Right atrium auricular region (tissue), 2 donors: ENCODE measurements at places on chromosomes 5 and 9. TPM values are rescaled to one million over a fixed set of nuclear protein-coding genes. Genes with fewer than 3 reads are reported as not detected.

UGT3A1 gene
- not detected for total RNA-seq

DNA sequence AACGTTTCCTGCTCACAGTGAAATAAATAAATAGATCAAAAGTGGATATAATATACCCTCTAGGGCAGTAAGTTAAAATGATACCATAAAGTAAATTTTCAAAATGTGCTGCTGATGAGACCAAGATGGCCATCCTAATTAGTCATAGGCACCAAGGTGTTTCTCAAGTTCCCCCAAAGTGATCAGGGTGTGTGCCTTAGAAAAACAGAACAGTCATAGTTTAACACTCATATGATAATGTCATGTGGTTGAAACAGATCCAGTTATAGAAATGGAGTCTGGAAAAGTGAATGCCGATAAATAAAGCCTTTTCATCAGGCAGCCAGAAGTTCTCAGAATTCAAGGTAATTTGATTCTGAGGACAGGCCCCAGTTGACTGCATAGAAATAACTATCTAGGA, 161.5 kb upstream of the CDKN2B start:
- no peak overlapping the region for H3K27ac ChIP-seq
- no peak overlapping the region for H3K4me3 ChIP-seq
- H3K36me3 ChIP-seq, result no peaks in the 10 kb centered on the region
- no peaks in the 10 kb centered on the region for H3K27me3 ChIP-seq
- no peak for DNase-seq

DNA sequence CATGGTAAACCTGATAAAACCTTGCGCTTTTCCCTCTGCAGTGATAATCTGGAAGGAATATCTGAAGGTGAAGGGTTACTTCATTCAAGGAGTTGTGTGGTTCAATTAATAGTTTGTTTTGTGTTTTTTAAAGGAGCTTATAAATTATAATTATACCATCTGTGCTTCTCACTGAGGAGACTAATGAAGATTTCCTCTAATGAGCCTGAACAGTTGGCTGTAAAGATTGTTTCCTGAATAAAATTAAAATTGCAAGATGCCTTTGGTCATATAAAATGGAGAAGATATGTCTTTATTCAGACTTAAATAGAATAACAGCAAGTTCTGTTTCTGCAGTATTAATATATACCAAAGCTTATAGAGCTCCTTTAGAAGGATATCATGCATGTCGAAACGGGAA, 59.9 kb downstream of the GAPVD1 start:
- H3K36me3 ChIP-seq, result peaks cover 83% of the 10 kb centered on the region
- H3K27ac ChIP-seq, result no peak overlapping the region
- H3K27me3 ChIP-seq, result no peaks in the 10 kb centered on the region
- H3K4me3 ChIP-seq, result no peak overlapping the region
- no peak for DNase-seq

DNA sequence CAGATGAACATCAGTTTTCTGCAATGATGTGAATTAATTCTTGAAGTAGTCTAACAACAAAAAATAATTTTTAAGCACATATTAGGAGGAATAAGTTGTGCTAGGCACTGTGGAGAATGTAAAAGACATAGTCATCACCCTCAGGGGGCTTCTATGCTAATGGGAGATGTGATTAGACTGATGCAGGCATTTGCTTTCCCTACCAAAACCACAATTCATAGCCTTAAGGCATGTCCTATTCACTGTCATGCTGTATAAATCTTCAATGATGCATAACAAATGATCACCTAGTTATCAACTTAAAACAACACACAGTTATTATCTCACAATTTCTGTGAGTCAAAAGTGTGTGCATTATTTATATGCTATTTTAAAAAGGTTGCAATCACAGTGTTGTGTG, 422.6 kb downstream of the MAN2A1 start:
- H3K4me3 ChIP-seq, result no peak overlapping the region
- no peaks in the 10 kb centered on the region for H3K36me3 ChIP-seq

- no peak overlapping the region for H3K27ac ChIP-seq
- DNase-seq, result peak; percentile 77
- no peak overlapping the region for H3K4me3 ChIP-seq
- no peaks in the 10 kb centered on the region for H3K36me3 ChIP-seq
These were observed 115.4 kb downstream of the LHX2 start for GRCh38 chr9:124126648-124127646.

CD72 gene
- total RNA-seq, result 1.3 TPM

GRCh38 chr9:21931428-21931827, 62.8 kb downstream of the CDKN2A start:
- H3K36me3 ChIP-seq, result no peaks in the 10 kb centered on the region
- no peak overlapping the region for H3K27ac ChIP-seq
- H3K4me1 ChIP-seq, result no peaks in the 10 kb centered on the region
- H3K27me3 ChIP-seq, result no peaks in the 10 kb centered on the region
- no peak for DNase-seq

- no peak overlapping the region for H3K4me3 ChIP-seq
- DNase-seq, result no peak
These were observed 420.1 kb downstream of the IRX1 start for GRCh38 chr5:4015709-4016108.

- no peaks in the 10 kb centered on the region for H3K27me3 ChIP-seq
- H3K4me1 ChIP-seq, result no peaks in the 10 kb centered on the region
- H3K4me3 ChIP-seq, result no peak overlapping the region
- peaks cover 19% of the 10 kb centered on the region for H3K36me3 ChIP-seq
- H3K27ac ChIP-seq, result no peak overlapping the region
These were observed 16.7 kb downstream of the SLC36A1 start for GRCh38 chr5:151464101-151464500.

GFRA3 gene
- total RNA-seq, result 0.85 TPM
